Kidney epithelial cell (primary cell): ENCODE measurements at places on chromosomes 13 and 19. TPM values are rescaled to one million over a fixed set of nuclear protein-coding genes. Genes with fewer than 3 reads are reported as not detected.
A peak's percentile ranks its signal among the peaks of the same experiment; 100 is the strongest.

DNA sequence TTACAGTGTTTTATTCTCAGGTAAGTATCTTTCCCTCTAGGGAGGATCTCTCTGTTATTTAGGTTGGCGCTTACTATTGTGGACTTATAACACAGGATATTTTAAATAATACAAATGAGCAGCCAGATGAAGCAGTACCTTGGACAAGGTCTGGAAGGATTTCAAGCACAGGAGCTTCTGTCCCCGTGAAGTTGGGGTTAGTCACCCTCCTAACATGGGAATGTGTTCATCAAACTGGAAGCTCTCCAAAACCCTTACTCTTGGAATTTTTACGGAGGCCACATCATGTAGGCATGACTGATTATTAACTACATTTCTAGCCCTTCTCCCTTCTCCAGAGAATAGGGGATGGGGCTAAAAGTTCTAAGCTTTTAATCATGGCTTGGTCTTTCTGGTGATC lies 38.3 kb upstream of the SPRY2 start:
- DNase-seq: peak; percentile 69

Gene CSNK1G2
- total RNA-seq: 95.8 and 105 TPM in 2 replicates

GRCh38 chr19:55492362-55492944 lies 4.2 kb downstream of the SSC5D start:
- DNase-seq: no peak

Gene OR10H2
- not detected in 2 replicates for total RNA-seq

Gene CGB3
- total RNA-seq: not detected in 2 replicates

Gene COLGALT1
- total RNA-seq: 68.4 and 76.1 TPM in 2 replicates

DNA sequence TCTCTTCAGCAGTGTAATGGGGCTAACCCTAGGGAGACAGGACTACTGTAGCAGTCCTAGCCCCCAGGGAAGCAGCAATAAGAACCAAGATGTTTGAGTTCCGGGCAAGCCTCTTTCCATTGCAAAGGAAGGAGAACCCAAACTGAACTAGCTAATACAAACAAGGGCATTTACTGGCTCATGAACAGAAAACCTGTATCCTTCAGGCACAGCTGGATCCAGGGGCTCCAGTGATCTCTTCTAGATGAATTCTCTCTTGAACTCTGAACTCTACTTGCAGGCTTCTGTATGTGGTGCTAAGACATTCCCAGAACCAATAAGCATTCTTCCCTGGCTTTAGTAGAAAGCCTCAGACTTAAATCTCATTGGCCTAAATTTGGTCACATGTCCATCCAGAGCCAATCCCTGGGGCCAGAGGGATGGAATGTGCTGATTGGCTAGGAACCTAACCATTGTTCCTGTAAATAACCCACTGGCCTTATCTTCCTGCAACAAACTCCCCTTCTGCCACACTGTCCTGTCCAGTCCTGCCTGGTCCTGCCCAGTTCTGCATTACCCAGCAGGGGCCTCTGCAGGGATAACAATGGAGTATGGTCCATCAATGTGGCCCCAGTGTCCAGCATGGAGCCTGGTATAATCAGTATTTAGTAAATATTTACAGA lies 3.9 kb upstream of the PODNL1 start:
- DNase-seq: no peak

GRCh38 chr19:3420244-3420755 lies 53.9 kb downstream of the NFIC start:
- no peak for DNase-seq

GRCh38 chr13:110575322-110576069 lies 14.0 kb upstream of the RAB20 start:
- no peak for DNase-seq

DNA sequence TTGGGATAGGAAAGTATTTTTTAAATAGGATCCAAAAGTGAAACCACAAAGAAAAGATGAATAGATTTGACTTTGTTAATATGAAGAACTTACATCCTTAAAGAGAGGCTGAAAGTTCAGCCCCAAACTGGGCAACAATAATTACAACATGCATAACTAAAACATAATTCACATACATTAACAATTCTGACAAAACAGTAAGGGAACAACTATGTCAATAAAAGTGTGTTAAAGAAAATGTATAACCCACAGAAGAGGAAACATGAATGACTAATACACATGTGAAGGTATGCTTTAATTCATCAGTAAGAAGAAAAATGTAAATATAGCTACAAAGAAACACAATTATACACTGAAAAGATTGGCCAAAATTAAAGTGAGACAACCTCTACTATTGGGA lies 1597.6 kb upstream of the MIR17HG start:
- no peak for DNase-seq

Gene REEP6
- 8.7 and 9.7 TPM in 2 replicates for total RNA-seq

DNA sequence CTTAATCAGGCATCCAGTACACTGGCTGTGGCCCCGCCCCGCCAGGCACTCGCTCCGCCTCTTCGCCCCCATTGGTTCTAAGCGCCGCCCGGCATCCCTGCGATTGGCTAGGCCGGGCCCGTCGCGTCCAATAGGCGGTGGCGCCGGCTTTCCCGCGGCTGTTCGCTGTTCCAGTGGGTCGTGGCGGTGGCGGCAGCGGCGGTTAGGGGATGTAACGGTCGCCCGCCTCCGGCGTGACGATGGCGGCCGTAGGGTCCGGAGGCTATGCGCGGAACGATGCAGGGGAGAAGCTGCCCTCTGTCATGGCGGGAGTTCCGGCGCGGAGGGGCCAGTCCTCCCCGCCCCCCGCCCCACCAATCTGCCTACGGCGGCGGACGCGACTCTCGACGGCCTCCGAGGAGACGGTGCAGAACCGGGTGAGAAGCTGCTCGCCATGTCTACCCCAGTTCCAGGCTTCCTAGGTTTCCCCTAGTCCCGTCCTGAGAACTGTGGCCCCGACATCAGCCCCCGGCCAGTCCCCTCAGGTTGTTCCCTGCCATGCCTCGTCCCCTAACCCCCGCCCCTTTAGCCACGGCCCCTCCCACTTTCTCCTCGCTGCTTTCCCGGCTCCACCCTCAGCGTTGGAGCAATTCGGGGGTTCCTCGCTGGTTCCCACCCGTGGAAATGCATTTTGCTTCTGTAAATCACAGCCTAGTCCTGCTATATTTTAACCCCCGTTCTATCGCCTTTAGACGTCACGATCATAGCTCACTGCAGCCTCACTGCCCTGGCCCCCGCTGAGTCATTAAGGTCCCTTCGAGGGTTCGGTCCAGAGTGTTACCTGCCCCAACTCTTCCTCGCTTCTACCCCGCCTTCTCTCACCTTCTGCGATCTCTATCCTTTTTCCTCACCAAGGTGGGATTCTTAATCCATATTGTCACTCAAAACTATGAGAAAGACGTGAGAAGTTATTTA lies at the start of gene WDR62:
Gene WDR62, plus strand, starts transcription at position 165 of the 954 bp plus-strand sequence. Its CDS starts 75 bp downstream, at position 240.
- peak; percentile 54 for DNase-seq

Gene LILRB4
- total RNA-seq: 2.7 TPM in 1 of 2 replicates, not detected in the other

DNA sequence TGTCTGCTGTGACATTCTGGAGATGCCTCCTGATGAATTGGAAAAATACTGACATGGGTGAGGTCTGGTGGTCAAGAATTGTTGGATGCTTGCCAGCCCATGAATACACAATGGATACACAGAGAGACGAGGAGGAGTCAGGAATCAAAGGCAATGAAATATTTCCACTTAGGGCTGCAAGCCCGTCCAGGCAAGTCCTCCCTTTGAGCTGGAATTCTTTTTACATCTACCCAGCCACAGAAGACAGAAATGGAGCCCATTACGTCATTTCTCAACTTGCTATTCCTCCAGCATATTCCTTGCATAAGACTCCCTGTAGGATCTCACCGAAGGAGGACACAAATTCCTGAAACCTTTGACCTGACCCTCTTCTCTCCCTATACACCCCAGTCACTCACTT lies 15.7 kb upstream of the IGFL4 start:
- no peak for DNase-seq

DNA sequence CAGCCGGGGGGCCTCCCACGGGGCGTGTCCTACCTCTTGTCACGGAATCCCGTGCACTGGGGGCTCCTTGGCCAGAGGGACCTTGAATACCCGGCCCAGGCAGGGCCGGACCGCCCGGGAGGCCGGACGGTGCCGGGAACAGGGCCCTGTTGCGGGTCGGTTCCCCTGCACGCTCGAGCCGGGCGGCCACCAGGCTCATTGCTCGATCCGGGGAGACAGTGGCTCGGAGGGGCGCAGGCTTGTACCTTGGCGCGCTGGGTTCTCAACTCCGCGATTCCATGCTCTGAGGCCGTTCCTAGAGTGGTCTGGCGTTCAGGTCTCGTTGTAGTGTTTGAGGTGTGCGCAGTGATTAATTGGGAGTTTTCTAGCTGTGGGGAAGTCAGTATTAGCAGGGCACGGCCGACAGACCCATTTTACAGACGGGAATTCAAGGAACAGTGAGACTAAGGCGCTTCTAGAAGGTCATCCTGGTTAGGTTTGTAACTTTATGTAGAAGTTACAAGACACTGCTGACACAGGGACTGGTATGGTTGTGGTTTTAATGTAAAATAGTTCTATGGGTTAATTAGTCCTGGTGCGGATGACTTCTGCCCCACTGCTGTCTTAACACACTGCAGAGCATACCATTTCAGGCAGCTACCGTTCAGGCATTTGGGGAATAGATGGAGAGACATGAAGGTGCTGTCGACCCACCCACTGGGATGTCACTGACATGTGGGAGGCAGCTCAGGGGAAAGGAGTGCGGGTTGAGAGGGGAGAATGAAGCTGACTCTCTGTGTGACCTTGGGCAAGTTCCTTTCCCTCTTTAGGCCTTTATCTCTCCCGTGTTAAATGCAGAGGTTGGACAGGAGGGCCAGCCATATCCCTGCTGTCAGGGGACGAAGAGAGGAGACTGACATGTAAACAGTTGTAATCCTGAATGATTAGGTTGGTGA lies 592 bp downstream of the CLPTM1 start:
- no peak for DNase-seq

- no peak for DNase-seq
Observed at GRCh38 chr19:49869009-49869483, 1.7 kb upstream of the PNKP start.
